ENCODE measurements at places on chromosomes 6 and 20.

DNA sequence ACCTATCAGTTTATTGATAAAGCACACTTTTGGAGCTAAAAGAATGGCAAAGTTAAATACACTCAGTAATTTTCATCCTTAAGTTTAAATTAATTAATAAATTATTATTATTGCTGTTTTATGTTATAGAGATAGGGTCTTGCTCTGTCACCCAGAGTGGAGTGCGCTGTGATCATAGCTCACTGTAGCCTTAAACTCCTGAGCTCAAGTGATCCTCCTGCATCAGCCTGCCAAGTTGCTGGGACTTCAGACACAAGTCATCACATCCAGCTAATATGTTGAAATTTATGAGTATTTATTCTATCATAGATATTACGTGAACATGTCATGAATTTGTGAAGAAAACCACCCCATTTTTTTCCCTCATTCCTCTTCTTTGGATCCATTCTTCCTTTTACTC lies 64.2 kb downstream of the GJA1 start:
- H3K4me3 ChIP-seq = no peak overlapping the region
- no peak overlapping the region for H3K27ac ChIP-seq
- H3K27me3 ChIP-seq = no peaks in the 10 kb centered on the region

- H3K27ac ChIP-seq = no peak overlapping the region
- no peak for DNase-seq
- H3K4me1 ChIP-seq = peaks cover 47% of the 10 kb centered on the region
- no peak overlapping the region for H3K4me3 ChIP-seq
Measured at GRCh38 chr6:108570517-108570916, 9.8 kb downstream of the FOXO3 start.

DNA sequence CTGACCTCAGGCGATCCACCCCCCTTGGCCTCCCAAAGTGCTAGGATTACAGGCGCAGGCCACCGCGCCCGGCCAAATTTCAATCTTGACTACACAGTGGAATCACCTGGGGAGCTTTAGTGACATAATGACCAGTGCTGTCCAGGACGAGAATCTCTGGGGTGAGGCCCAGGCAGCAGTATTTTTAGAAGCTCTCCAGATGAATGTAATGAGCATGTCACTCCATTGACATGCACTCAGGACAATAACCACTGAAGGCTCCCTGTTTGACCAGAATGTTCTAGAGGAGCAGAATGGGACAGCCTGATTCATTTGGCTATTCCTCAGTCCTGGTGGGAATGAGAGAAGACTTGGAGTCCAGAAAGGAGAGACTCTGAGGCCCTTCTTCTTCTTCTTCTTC lies 39.2 kb downstream of the SRSF3 start:
- no peak overlapping the region for H3K27ac ChIP-seq
- no peak for DNase-seq
- H3K27me3 ChIP-seq = no peaks in the 10 kb centered on the region
- H3K36me3 ChIP-seq = no peaks in the 10 kb centered on the region

DNA sequence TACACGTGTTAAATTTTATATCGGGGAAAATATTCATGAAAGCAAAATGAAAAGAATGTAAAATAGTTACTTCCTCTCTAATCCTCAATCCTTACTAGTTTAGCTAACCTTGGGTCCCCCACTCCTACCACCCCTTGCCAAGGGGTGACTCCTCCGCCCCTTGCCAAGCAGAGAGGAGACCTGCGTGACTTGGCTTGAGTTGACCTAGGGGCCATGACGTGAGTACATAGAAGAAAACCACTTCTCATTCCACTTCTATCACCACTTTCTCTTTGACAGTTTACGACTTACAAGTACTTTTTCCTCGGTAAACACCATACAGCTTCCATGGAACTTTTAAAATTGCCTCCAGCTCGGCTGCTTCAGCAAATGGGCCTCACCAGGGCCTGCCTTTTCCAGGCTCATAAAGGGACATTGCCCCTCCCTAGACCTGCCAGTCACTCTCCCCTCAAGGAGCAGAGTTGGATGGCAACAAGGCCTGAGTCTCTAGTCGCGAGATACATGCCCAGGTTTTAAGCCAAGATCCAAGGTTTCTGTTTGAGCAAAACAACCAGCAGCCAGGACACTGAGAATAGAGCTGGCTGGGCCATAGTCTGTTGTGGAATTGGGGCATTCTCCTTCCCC lies 29.9 kb downstream of the SDCBP2 start:
- H3K27me3 ChIP-seq = no peaks in the 10 kb centered on the region
- H3K36me3 ChIP-seq = no peaks in the 10 kb centered on the region
- H3K4me1 ChIP-seq = no peaks in the 10 kb centered on the region
- H3K27ac ChIP-seq = no peak overlapping the region

DNA sequence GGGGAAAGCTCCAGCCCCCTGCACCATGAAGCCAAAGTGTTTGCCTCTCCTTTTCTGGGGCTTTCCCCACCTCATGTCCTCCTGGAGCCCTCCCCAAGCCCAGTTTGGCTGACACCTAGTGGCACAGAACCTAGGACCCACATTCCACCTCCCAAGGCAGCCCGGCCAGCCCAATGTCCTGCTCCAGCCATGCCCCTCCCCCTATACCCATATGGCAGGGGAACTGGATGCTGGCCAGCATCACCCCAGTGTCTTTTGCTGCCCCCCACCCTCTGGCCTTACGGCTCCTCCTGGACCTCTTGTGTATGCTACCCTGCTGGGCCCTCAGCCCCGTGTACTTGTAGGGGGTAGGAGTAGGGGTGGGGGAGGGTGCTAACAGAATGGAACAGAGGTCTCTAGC lies 170.1 kb downstream of the KIF6 start:
- no peak overlapping the region for H3K4me3 ChIP-seq
- no peaks in the 10 kb centered on the region for H3K36me3 ChIP-seq
- H3K4me1 ChIP-seq = no peaks in the 10 kb centered on the region
- no peaks in the 10 kb centered on the region for H3K27me3 ChIP-seq
- DNase-seq = no peak

DNA sequence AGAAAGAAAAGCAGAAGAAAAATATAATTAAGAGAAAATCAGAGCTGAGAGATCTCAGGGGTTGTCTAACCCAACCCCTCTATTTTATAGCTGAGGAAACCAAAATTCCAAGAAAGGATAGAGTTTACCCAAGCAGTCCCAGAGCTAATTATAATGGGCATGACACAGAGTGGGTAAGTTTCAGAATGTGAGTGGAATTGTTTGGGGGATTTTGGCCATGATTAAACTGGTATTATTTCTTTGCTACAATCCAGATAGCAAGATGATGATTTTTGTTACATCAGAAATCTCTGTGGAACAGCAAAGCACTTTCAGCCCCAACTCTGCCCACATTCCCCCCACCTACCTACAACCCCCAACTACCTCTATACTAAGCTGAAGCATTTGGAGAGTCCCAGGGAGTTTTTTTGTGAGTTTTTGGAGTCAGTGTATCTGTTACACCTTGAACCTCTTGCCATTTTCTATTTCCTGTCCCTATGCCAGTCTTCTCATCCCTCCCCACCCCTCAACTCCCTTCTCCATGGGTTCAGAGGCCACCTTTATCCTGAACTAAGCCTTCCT lies 24.7 kb downstream of the POFUT1 start:
- H3K27me3 ChIP-seq = no peaks in the 10 kb centered on the region
- no peak overlapping the region for H3K4me3 ChIP-seq
- no peak for DNase-seq
- no peaks in the 10 kb centered on the region for H3K4me1 ChIP-seq

DNA sequence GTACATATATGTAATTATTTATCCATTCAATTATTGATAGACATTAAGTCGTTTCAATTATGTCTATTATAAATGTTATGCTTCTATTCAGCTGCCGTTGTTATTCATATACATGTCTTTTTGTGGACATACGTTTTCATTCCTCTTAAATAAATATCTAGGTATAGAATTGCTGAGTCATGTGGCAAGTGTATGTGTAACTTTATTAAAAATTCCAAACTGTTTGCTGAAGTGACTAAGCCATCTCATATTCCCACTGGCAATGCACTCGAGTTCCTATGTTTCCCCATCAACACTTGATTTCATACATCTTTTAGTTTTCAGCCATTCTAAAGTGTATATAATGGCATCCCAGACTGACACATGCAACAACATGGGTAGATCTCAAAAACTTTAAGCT lies 739.7 kb upstream of the POU3F2 start:
- H3K27ac ChIP-seq = no peak overlapping the region
- no peak overlapping the region for H3K4me3 ChIP-seq
- no peaks in the 10 kb centered on the region for H3K27me3 ChIP-seq
- H3K36me3 ChIP-seq = no peaks in the 10 kb centered on the region

DNA sequence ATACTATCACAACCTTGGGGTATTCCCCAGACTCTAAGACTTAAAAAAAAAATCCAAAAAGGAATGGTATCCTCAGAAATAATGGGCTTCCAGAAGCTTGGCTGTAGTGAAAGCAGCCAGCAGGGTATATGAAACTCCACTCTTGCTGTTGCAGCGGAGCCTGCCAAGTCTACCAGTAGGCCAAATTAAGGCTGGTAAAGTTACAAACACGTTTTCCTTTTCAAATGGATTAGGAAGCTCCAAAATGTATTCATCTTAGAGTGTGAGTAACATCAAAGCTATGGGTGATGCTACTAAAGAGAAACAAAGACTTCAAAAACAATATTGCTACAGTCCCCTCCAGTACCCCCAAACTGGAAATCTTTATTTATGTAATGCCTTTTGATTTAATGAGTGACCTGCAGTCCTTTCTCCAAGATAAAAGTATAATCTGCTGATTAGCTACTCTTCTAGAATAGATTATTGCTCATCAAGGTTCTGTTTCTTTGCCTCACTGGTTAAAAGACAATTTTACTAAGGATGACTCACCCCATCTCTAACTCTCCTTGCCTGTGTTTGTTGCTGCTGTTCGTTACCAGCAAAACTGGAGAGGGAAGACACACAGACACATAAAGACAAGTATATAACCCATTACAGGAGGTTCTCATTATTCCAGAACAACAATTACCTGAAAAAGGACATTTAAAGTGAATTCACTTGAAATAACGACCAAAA lies 84.9 kb downstream of the BTBD9 start:
- no peaks in the 10 kb centered on the region for H3K27me3 ChIP-seq
- H3K4me3 ChIP-seq = no peak overlapping the region
- H3K36me3 ChIP-seq = no peaks in the 10 kb centered on the region
- no peaks in the 10 kb centered on the region for H3K4me1 ChIP-seq
- DNase-seq = no peak
- H3K27ac ChIP-seq = no peak overlapping the region

- peaks cover 27% of the 10 kb centered on the region for H3K36me3 ChIP-seq
- H3K27ac ChIP-seq = no peak overlapping the region
- DNase-seq = no peak
Measured at GRCh38 chr6:131177996-131178395, 42.7 kb downstream of the AKAP7 start.

DNA sequence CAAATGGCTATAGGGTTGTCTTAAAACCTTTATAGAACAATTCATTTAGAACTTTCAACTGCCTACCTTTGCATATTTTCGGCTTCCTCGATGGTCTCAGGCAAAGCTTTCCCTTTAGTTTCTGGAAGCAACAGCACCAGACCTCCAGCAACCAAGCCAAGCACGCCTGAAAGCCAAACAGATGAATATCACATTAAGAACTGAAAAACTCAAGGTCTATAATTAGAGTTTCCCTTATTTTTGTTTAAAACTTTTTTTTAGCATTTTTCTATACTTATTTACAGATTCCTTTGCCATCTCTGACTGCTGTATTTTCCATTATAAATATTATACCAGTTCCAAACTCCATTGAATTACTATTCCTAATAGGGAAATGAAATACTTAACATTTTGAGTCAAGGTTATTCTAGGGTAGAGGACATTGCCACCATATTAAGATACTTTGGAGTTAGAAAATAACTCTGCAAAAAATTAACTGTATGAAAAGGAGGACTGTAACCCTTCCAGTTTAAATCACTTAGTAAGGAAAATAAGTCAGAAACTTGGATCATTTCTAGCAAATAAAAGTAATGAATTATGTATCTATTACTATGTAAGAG lies 33.9 kb downstream of the SLC22A2 start:
- peaks cover 7% of the 10 kb centered on the region for H3K4me1 ChIP-seq
- no peak overlapping the region for H3K4me3 ChIP-seq
- H3K27me3 ChIP-seq = no peaks in the 10 kb centered on the region
- peak overlapping the region; percentile 70 for H3K27ac ChIP-seq
- H3K36me3 ChIP-seq = no peaks in the 10 kb centered on the region

GRCh38 chr6:108437821-108438220 lies 122.9 kb upstream of the FOXO3 start:
- no peaks in the 10 kb centered on the region for H3K27me3 ChIP-seq
- H3K4me1 ChIP-seq = no peaks in the 10 kb centered on the region
- H3K27ac ChIP-seq = no peak overlapping the region
- no peak for DNase-seq

DNA sequence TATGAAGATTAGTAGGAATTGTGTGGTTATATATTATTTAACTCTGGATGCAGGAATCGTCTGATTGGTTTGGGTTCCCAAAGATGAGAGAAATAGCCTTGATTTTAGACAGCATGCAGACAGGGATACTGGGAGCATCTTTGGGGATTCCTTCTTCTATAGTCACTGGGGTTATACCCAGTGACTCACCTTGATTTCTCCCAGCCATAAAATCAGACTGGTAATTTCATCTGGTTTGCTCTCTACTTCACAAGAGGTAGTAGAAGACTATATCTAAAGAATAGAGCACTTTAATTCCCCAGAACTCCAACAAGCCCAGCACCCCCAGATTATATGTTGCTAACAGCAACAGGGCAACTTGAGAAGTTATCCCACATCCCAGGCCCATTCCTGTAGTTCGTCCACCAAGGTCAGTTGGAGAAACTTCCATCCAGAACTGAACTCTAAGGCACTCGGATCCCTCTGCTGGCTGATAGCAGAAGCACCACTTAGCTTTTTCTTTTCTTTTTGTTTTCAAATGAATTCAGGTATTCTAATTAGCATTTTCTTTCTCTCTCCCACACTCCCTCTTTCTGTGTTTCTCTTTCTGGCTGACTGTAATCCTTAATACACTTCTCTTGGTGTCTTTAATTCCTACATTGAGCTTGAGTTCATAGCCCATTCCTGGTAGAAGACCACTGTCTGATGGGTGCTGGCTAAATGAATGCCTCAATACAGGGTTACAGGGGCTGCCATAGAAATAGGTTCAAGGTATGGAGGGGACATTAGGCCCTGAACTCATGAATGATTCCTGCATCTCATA lies 20.4 kb upstream of the EFHC1 start:
- no peak overlapping the region for H3K4me3 ChIP-seq
- no peak overlapping the region for H3K27ac ChIP-seq
- H3K27me3 ChIP-seq = no peaks in the 10 kb centered on the region

GRCh38 chr6:134515986-134516385 lies 198.1 kb upstream of the SGK1 start:
- no peak overlapping the region for H3K27ac ChIP-seq
- no peaks in the 10 kb centered on the region for H3K27me3 ChIP-seq
- H3K36me3 ChIP-seq = no peaks in the 10 kb centered on the region
- no peak for DNase-seq

Data from tibial artery (tissue), 4 donors.